Lower leg skin (tissue), 4 donors: ENCODE measurements at places on chromosomes 4 and X.

DNA sequence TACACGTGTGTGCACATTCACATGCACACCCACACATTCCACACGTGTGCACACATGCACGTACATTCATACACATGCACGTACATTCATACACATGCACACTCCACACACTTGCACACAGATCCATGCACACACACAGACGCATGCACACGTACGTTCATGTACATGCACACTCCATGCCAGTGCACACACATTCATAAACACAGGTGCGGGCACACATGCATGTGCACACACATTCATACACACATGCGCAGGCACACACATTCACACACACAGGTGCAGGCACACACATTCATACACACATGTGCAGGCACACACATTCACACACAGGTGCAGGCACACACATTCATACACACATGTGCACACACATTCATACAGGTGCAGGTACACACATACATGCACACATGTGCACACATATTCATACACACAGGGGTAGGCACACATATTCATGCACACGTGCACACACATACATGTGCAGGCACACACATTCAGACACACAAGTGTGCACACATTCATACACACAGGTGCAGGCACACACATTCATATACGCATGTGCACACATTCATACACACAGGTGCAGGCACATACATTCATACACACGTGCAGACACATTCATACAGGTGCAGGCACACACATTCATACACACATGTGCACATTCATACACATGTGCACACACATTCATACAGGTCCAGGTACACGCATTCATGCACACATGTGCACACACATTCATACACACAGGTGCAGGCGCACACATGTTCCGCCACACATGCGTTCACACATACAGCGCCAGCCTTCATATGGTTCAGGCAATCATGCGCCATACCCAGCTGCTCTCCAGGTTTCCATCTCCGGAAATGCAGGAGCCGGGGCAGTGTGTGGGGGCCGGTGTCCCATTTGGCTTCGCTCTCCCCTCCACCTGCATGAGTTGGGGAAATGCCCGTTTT is 124.8 kb downstream of the HMX1 start:
- DNase-seq, result no peak

DNA sequence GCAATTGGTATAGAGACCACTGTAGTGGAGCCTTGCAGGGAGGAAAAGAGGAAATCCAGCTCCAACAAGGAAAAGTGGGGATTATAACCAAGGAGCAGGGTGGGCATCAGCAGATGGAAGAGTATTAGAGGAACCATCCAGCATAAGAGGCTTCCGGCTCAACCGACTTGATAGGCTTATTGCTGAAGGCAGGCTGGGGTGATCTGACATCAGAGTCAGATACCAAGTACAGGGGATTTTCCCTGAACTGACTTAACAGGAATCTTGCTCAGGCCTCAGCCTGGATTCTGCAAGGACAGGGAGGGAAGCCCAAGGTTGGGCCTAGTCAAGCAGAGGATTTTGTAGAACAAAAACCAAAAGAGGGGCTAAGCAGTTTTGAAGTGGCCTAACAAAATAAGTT is 129.6 kb downstream of the DCLK2 start:
- DNase-seq, result no peak

DNA sequence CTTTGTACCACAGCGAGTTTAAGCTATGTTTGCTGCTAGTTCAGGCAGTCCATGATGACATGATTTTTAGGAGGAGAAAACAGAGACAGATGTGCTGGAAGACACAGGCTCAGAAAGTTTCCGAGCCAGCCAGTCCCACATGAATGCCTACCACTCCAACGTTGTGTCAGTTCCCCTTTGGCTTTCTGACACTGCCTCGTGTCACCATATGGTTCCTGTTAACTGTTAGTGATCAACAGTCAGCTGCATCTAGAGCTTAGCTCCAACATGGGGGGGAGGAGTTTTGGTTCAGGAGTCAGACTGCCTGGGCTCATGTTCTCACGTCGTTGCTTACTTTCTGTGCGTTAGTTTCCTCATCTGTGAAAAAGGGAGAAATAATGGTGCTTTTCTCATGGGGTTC is 343.7 kb downstream of the MID1IP1 start:
- DNase-seq, result no peak

- DNase-seq, result no peak
These were observed 153.0 kb downstream of the DCLK2 start for GRCh38 chr4:150231107-150231770.

DNA sequence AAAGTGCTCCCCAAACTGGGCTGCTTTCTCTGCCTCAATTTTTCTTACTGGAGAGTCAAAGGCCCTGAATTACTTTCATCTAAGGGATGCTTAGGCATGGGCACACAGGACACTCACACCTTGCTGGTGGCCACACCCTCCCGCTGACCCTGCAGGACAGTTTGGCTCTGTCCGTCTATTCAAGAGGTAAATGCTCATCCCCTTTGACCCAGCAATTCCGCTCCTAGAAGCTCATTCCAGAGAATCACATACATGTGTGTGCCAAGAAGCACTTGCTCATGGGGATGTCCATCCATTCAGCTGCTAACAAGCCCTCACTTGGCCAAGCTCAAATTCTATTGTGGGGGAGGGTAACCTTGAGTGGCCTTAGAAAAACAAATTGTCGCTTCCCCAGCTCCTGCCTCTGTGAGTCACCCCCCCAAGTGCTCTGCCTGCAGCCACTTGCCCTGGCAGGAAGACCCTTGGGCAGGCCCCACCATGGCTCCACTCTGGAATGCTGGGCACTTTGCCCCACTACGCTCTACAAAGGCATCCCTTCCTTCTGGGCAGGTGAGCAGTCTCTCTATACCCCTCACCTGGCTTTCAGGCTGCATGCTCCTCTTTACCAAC is 54.5 kb downstream of the HTRA3 start:
- DNase-seq, result peak; percentile 59

GRCh38 chrX:77422891-77423648 is 24.1 kb upstream of the FGF16 start:
- no peak for DNase-seq

DNA sequence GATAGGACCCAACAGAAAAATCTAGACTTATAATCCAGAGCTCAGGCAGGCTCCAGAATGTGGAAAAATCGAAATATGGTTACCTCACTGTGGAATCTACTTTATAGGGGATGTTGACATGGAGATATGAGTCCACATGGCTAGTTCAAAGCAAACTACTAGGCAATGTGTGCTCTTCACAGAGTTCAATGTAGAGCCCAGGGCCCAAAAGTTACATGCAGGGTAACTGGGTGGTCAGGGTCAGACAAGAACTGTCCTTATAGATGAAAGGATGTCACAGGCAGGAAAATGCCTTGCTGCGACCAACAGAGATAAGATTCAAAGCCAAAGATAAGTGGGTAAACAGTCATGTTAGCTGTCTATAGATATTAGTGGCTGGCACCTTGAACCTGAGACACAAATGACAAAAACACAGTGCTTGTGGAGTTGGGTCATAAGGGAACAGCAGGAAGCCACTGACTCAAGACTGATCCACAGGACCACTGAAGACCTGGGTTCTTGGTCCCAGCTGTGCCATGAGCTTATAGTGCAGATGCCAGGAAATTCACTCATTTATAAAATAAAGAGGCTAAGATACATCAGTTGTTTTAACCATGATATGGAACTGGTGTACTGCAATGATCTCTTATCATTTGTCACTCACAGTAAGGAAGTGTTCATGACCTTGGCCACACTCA is 101.7 kb upstream of the MBNL3 start:
- DNase-seq, result no peak

DNA sequence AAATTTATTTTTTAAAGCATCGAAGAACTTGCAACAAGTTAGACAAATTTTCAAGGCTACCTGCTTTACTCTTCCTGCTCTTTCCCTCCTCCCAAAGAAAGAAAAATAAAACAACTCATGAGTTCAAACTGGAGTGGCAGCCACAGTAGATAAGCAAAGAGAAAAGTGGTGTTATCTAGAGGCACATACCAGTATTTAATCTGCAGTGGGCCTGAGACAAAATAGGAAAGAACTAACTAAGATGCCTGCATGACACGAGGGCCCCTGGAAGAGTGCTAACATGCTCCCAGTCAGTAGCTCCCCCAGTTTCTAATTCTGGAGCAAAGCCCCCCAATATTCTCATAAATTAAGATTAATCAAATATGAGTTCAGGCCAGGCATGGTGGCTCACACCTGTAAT is 7.9 kb downstream of the ARL9 start:
- no peak for DNase-seq

- DNase-seq, result no peak
These were observed 176.8 kb downstream of the LARP7 start for GRCh38 chr4:112813790-112814189.

GRCh38 chr4:10007793-10008608 is 13.3 kb downstream of the SLC2A9 start:
- DNase-seq, result no peak

GRCh38 chrX:11129534-11130105 is 18.5 kb downstream of the HCCS start:
- no peak for DNase-seq

DNA sequence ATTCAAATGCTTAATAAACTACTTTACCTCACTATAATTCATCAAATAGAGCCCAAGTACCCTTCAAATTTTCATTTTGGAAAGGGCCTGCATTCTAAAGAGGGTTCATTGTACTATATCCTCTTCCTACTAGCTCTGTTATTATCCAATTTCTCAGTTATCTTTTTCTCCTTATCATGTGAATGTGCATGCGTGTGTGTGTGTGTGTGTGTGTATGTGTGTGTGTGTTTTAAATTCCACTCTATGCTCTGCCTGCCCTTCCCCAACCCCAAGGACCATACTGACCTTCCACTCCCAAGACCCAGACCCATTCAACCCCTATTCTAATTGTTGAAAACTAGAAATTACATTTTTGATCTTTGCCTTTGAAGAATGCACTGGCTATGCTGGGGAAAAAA is 33.3 kb downstream of the CASK start:
- DNase-seq, result no peak

DNA sequence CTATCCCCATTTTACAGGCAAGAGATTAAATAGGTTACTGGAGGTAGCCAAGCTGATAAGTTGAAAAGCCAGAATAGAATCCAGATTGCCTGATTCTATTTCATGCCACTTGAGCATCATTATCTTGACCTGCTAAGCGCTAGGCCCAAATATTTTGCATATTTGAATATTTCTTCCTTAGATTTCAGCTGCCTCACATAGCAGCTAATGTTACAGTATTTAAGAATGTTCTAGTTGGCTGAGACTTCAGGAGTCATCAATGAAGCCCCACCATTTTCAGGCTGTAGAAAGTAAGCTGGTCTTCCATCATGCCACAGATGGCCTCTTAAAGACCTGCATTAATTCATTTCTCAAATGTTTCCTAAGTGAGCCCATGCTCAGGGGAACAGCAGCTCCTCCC is 121.4 kb downstream of the SHROOM3 start:
- DNase-seq, result no peak

GRCh38 chr4:113674251-113674650 is 87.3 kb downstream of the CAMK2D start:
- no peak for DNase-seq

GRCh38 chrX:44352758-44353157 is 9.3 kb upstream of the EFHC2 start:
- DNase-seq, result peak; percentile 20

- no peak for DNase-seq
These were observed 9.2 kb downstream of the WDR1 start for GRCh38 chr4:10107111-10108091.

GRCh38 chr4:1748465-1748995 is 27.2 kb downstream of the TACC3 start:
- no peak for DNase-seq

GRCh38 chrX:44291468-44292092 is 51.9 kb downstream of the EFHC2 start:
- DNase-seq, result no peak

GRCh38 chr4:70556856-70557255 is 35.2 kb upstream of the AMBN start:
- no peak for DNase-seq

DNA sequence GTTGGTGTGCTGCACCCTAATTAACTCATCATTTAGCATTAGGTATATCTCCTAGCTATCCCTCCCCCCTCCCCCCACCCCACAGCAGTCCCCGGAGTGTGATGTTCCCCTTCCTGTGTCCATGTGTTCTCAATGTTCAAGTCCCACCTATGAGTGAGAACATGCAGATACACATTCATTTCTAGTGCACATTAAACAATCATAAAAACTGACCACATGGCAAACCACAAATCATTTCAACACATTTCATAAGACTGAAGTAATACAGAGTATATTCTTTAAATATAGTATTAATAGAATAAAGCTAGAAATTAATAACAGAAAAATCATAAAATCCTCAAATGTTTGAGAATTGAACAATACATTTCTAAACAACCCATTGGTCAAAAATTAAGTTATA is 34.1 kb downstream of the PRKG2 start:
- DNase-seq, result no peak

GRCh38 chrX:75603833-75604232 is 81.0 kb upstream of the ZDHHC15 start:
- no peak for DNase-seq

DNA sequence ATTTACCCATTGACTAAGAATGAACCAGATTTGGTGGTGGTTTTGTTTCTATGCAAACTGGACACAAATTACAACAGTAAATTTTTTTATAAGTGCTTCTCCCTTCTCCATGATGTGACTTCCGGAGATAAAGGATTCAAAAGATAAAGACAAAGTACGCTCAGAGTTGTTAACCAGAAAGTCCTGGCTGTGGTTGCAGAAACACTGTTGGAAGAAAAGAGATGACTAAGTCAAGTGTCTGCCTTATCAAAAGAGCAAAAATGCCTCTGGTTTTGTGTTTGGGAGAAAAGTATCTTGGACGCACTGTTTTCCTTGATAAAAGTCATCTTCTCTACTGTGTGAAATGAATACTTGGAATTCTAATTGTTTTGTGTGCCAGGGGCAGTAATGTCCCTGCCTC is 213.4 kb downstream of the GC start:
- no peak for DNase-seq

- DNase-seq, result no peak
These were observed 17.0 kb downstream of the C4orf54 start for GRCh38 chr4:99640676-99641075.

GRCh38 chrX:47629419-47630200 is at the start of gene CFP:
Gene CFP (minus strand): TSS chrX:47629930. CDS start chrX:47629844, 86 bp downstream.
- no peak for DNase-seq

DNA sequence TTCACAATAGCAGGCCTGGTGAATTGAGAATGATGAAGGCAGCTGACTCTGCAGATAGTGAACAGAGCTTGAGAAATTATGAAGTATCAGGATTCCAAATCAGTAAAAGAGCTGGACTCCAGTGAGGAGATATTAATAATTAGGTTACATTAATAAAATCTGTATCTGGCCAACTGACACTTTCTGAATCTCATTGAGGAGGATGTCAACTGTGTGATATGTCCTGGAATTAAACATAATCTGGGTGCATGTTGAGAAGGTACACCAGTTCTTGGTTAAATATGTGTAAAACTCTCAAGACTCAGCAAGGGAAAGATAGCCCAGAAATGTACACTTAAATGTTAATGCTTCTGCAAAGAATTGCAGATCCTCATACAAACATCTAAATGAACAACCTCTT is 177.8 kb upstream of the SFRP2 start:
- DNase-seq, result no peak

DNA sequence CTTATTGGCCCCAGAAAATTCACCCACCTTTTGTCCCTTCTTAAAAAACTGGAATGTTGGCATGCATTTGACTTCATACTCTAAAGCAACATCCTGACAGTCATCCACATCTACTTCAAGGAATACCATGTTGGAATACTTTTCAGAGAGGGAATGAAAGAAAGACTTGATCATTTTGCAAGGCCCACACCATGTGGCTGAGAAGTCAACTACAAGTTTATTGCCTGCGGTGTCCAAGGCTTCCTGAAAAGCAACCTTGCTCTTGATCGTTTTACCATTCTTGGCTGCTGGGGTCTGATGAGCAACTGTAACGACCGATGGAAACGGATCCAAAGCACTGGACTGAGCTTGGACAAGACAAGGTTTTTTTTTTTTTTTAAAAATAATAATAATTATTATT is 9.3 kb downstream of the SEPTIN11 start:
- DNase-seq, result no peak
